Cerebellum (tissue), 4 donors: ENCODE measurements at places on chromosomes 16 and 17. TPM values are rescaled to one million over a fixed set of nuclear protein-coding genes. Genes with fewer than 3 reads are reported as not detected.

- no peak for DNase-seq
Observed at GRCh38 chr16:79121906-79122305, 478.6 kb downstream of the MAF start.

DNA sequence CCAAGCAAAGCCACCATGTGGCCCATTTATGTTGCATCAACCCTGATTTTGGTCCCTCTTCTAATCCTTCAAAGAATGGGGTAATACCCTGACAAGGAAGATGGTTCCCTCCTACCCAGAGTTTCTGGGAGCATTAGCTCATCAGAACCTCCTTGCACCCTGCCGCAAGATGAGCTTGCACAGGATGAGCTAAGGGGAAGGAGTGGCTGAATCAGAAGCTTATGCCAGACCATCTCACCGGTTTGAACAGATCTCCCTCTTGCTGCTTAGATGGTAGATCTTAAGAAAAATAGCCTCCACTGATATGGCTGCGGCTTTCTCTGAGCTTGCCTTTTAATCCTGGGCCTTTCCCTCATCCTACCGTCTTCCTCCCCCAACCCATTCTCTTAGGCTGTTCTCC is 175.1 kb downstream of the SOX9 start:
- DNase-seq, result no peak

DNA sequence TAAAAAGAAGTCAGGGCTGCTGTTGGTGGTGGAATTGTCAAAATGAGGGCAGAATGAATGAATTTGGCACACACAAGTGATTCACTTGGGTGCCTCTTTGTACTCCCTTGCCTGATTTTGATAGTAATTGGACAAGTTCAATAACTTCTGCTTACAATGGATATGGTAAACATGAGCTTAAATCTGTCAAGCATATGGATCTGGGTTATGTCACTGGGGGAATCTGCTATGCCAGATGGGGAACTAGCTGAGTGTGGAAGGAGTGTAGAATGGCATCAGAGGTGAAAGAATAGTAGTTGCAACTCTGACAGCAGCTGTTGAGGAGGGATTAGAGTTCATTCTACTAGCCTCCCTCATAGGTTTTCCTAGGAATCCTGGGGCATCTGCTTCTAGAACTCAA is 724.2 kb upstream of the CDH8 start:
- DNase-seq, result no peak

DNA sequence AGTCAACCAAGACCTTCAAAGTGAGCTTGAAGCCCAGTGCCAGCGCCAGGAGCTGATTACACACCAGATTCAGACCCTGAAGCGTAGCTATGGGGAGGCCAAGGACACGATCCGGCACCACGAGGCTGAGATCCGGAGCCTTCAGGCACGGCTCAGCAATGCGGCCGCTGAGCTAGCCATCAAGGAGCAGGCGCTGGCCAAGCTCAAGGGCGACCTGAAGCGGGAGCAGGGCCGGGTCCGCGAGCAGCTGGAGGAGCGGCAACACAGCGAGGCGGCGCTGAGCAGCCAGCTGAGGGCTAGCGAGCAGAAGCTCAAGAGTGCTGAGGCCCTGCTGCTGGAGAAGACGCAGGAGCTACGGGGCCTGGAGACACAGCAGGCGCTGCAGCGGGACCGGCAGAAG is 42.0 kb downstream of the PLD6 start:
- no peak for DNase-seq

- no peak for DNase-seq
Observed at GRCh38 chr16:48157794-48158193, 2.0 kb upstream of the ABCC12 start.

DNA sequence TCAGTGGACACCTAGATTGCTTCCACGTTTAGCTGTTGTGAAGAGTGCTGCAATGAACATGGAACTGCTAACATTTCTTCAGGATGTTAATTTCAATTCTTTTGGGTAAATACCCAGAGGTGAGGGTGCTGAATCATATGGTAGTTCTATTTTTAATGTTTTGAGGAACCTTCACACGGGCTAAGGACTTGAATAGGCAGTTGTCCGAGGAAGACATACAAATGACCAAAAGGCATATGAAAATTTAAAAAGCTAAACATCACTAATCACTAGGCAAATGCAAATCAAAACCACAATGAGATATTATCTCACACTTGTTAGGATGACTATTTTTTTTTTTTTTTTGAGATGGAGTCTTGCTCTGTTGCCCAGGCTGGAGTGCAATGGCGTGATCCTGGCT is 173.3 kb downstream of the PRKCB start:
- no peak for DNase-seq

- DNase-seq, result no peak
Observed at GRCh38 chr17:64984181-64984580, 64.9 kb upstream of the LRRC37A3 start.

DNA sequence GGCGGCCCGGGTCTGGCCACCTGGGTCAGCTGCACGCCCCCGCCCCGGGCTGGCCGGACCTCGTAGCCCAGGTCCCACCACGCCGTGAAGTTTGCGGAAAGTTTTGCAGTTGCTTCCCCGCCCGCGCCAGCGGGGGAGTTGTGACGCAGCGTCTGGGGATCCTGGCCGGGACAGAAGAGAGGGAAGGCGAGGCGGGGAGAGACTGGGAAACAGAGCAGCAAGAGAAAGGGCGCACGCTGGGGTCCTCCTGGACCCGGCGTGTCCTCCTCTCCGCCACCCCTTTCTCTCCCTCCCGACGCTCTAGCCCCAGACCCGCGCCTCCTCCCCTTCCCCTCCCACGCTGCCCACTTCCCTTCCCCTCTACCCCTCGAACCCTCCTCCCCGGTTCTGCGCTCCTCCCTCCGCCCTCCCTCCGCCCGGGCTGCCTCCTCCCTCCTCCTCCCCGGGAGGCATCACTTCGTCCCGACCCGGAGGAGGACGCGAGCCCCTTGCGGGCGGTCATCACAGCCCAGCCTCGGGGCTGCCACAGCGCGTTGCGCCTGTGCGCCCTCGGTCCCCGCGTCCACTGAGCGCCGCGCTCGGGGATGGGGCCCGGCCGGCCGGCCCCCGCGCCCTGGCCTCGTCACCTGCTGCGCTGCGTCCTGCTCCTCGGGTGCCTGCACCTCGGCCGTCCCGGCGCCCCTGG is at the start of gene MRC2:
MRC2 (plus strand) TSS at position 452 of the 685 bp plus-strand sequence; CDS start at position 585, 133 bp downstream.
- DNase-seq, result no peak

GRCh38 chr16:71499775-71500364 is 10.7 kb upstream of the ZNF19 start:
- DNase-seq, result peak; percentile 66

DNA sequence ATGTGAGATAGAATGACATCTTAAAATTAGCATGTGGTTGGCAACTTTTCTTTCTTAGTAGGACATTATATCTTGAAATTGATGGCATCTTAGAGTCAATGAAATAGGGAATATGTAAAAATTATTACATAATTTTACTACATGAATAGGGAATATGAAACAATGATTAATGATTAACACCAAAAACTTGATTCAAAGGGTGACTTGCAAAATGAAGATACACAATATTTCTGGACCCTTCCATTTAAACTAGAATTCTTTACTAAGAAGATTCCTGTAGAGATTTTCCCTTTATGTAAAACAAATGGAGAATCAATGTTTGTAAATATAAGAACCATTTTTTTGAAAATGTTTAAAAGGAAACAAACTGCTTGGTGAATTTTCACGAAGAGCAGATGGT is 3.4 kb downstream of the MRTFB start:
- DNase-seq, result no peak

DNA sequence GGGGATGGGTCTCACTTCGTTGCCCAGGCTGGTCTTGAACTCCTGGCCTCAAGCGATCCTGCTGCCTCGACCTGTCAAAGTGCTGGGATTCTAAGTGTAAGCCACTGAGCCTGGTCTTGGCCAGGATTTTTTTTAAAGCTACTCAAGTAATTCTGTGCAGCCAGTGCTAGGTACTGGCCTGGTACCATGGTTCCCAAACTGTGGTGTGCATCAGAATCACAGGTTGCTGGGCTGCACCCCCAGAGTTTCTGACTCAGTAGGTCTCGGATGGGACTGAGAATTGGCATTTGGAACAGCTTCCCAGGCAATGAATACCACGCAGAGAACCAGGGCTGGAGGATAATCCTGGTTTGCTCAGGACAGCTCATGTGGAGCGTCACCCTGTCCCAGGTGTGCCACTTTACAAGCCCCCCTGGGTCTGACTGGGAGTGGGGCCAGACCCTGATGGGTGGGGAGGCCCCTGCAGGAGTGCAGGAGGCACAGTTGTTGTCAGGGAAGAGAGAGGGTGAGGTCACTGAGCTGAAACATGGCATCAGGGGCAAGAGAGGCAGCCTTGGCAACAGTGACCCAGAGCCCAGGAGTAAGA is 10.7 kb upstream of the MRPS23 start:
- no peak for DNase-seq

GRCh38 chr16:2859686-2860265 is 1.8 kb upstream of the PRSS22 start:
- no peak for DNase-seq

CBX2 gene
- total RNA-seq, result 19.9 TPM

PARD6A gene
- total RNA-seq, result 8.6 TPM

STAT5A gene
- total RNA-seq, result 1.6 TPM

ADAM11 gene
- 8.0 TPM for total RNA-seq

LCMT1 gene
- total RNA-seq, result 29.6 TPM

ALOX12B gene
- not detected for total RNA-seq
